ENCODE measurements at places on chromosomes 5 and 9. TPM values are rescaled to one million over a fixed set of nuclear protein-coding genes. Genes with fewer than 3 reads are reported as not detected.

Gene TAF11L5
- total RNA-seq = not detected

Gene GPX3
- total RNA-seq = 0.17 TPM

Gene ABLIM3
- total RNA-seq = 23.4 TPM

Gene CCDC192
- not detected for total RNA-seq

Gene DHFR
- 61.6 TPM for total RNA-seq

Gene CD14
- total RNA-seq = not detected
